ENCODE measurements at places on chromosomes 13 and 19.

DNA sequence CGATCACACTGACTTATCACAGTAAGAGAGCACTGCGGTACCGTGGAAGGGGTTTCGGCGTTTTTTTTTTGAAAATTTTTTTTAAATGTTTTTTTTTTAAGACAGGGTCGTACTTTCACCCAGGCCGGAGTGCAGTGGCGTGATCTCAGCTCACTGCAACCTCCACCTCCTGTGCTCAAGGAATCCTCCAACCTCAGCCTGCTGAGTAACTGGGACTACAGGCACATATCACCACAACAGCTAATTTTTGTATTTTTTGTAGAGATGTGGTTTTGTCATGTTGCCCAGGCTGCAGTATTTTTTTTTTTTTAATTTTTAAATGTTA lies 19.0 kb downstream of the LTBP4 start:
- no peaks in the 10 kb centered on the region for H3K27me3 ChIP-seq
- no peak overlapping the region for H3K4me3 ChIP-seq

DNA sequence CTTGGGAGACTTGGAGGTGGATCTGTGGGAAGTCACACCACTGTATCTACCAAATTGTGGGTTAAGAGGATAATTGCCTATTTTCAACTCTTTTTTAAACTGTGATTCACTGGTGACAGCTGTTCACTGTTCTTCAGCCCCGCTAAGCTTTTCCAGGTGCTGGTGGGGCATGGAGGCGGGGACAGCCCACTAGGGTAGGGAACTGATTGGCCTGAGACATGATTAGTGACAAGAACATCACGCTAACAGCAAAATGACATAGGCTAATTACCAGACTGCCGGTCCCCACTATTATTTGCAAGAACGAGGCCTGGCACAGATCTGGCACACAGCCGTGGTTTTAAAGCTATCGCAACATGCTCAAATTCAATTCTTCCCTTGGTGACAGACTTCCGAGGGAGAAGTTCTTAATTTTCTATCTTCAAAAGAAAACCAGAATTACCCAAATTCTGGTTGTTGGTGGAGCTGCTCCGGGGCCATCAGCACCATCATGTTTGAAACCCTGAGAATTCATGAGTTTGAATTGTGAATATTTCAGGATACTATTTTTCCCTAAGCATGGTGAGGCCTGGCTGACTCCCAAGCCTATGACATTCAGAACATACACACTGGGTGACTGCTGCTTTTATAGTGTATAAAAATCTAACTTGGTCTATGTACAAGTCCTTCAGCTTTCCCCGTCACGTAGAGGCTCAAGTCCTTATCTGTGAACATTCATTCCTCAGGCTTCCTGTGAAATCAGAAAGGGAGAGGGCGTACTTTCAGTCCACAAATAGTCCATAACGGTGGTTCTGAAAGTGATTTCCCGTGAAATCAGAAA lies 17.9 kb downstream of the DOCK9 start:
- H3K4me3 ChIP-seq = no peak overlapping the region
- peaks cover 17% of the 10 kb centered on the region for H3K4me1 ChIP-seq
- no peak overlapping the region for H3K27ac ChIP-seq
- no peaks in the 10 kb centered on the region for H3K36me3 ChIP-seq

DNA sequence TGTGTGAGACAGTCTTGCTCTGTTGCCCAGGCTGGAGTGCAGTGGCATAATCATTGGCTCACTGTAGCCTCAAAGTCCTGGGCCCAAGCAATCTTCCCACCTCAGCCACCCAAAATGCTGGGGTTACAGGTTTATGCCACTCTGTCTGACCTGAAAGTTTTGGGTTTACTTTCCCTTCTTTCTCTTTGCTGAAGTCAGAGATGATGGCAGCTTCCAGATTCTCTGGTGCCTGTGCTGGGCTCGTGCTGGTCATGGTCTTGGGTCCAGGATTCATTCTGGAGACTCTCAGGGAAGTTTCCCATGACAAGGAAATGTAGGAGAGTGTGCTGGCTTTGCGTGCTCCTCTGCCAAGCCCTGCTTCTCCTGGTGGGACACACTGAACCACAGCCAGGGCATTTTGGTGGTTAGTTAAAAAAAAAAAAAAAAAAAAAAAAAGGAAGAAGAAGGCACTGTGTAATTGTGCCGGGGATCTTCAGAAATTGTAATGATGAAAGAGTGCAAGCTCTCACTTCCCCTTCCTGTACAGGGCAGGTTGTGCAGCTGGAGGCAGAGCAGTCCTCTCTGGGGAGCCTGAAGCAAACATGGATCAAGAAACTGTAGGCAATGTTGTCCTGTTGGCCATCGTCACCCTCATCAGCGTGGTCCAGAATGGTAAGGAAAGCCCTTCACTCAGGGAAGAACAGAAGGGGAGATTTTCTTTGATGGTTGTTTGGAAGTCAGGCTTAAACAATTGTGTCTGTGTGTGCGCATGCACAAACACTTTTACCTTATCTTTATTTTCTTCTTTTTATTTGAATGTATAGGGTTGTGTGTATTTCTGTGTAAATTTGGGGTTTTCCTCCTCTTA lies at the start of gene ALOX5AP:
Gene ALOX5AP, plus strand, starts transcription at position 519 of the 847 bp plus-strand sequence. Its CDS starts 63 bp downstream, at position 582.
- peaks cover 2% of the 10 kb centered on the region for H3K27me3 ChIP-seq
- DNase-seq = no peak
- no peaks in the 10 kb centered on the region for H3K4me1 ChIP-seq
- H3K36me3 ChIP-seq = no peaks in the 10 kb centered on the region

- H3K4me1 ChIP-seq = peaks cover 4% of the 10 kb centered on the region
- no peak for DNase-seq
- H3K36me3 ChIP-seq = no peaks in the 10 kb centered on the region
- no peak overlapping the region for H3K4me3 ChIP-seq
- no peaks in the 10 kb centered on the region for H3K27me3 ChIP-seq
Observed at GRCh38 chr13:79457390-79457789, 23.6 kb upstream of the NDFIP2 start.

GRCh38 chr19:27974082-27974513 lies 1238.9 kb downstream of the UQCRFS1 start:
- no peak overlapping the region for H3K27ac ChIP-seq
- DNase-seq = peak; percentile 26
- H3K27me3 ChIP-seq = no peaks in the 10 kb centered on the region
- H3K36me3 ChIP-seq = no peaks in the 10 kb centered on the region
- no peaks in the 10 kb centered on the region for H3K4me1 ChIP-seq
- H3K4me3 ChIP-seq = no peak overlapping the region

GRCh38 chr13:46495651-46496050 lies 57.3 kb upstream of the LRCH1 start:
- H3K36me3 ChIP-seq = no peaks in the 10 kb centered on the region
- DNase-seq = no peak
- no peak overlapping the region for H3K4me3 ChIP-seq
- no peaks in the 10 kb centered on the region for H3K4me1 ChIP-seq
- H3K27me3 ChIP-seq = no peaks in the 10 kb centered on the region
- no peak overlapping the region for H3K27ac ChIP-seq

DNA sequence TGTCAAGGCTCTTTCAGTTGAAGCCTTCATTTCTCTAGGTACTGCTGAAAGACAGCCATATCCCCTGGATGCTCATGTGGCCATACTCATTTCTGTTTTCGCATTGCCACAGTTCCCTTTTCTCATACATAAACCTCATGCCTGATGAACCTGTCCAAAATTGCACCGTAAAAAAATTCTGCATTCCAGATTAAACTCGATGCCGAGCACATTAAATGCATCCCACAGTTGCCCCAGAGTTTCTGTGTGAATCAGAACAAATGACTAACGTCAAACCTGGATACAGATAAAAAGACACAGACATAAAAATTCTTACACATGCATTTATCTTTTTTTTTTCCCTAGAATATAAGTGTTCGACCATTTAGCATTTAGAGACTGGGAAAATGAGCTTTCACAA lies 288.2 kb downstream of the COG6 start:
- H3K27ac ChIP-seq = no peak overlapping the region
- no peaks in the 10 kb centered on the region for H3K27me3 ChIP-seq
- H3K4me1 ChIP-seq = no peaks in the 10 kb centered on the region
- H3K36me3 ChIP-seq = no peaks in the 10 kb centered on the region
- DNase-seq = no peak

DNA sequence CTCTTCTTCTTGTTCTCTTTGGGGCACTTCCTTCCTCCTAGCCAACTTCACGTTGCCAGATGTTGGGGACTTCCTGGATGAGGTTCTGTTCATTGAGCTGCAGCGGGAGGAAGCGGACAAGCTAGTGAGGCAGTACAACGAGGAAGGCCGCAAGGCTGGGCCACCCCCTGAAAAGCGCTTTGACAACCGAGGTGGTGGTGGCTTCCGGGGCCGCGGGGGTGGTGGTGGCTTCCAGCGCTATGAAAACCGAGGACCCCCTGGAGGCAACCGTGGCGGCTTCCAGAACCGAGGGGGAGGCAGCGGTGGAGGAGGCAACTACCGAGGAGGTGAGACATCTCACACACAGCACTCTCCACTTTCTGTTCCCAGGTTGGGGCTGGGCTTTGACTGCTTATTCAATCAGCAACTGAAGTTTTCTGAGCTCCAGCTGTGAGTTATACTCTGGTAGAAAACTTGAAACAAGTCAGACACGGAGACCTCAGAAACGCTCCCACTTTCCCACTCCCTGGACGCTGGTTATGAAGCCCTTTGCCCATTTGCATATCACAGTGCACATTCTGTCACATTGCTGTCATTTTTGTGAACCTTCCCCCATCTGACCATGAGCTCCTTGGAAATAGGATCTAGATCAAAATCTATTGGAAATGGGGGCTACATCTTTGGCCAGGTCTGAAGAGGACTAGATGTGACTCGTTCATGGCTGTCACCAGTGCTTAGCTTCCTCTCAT lies 7.2 kb upstream of the CCDC97 start:
- H3K27ac ChIP-seq = no peak overlapping the region
- H3K4me3 ChIP-seq = no peak overlapping the region
- no peaks in the 10 kb centered on the region for H3K4me1 ChIP-seq

- H3K4me1 ChIP-seq = peaks cover 2% of the 10 kb centered on the region
- DNase-seq = peak; percentile 63
- peak overlapping the region; percentile 49 for H3K4me3 ChIP-seq
- H3K36me3 ChIP-seq = no peaks in the 10 kb centered on the region
- peaks cover 7% of the 10 kb centered on the region for H3K27me3 ChIP-seq
Observed at GRCh38 chr19:2475018-2475701, 767 bp upstream of the GADD45B start.

DNA sequence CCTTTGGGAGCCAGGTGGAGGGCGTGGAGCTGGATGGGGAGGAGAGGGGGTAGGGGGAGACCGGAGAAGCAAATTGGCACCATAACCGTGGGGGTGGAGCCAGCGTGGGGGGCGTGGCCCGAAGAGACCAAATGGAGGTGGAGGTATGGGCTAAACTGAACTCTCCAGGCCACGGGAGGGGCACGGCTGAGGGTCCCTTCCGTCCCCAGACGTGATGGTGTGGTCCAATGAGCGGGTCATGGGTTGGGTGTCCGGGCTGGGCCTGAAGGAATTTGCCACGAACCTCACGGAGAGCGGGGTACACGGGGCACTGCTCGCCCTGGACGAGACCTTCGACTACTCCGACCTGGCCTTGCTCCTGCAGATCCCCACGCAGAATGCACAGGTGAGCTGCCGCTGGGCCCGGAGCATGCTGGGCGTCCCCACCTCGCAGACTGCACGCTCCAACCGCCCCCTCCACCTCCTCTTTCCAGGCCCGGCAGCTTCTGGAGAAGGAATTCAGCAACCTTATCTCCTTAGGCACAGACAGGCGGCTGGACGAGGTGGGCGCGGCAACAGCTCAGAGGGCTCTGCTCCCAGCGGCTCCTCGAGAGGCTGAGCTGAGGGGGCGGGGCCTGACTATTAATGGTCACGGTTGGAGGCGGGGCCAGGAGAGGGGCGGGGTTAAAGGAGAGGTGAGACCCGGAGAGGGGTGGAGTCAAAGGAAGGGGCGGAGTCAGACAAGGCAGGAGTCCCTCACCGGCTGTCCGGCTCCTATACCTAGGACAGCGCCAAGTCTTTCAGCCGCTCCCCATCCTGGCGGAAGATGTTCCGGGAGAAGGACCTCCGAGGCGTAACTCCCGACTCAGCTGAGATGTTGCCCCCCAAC lies 6.2 kb downstream of the HRC start:
- H3K4me3 ChIP-seq = peak overlapping the region; percentile 54
- DNase-seq = peak; percentile 99
- H3K36me3 ChIP-seq = no peaks in the 10 kb centered on the region
- peaks cover 79% of the 10 kb centered on the region for H3K4me1 ChIP-seq
- H3K27ac ChIP-seq = peak overlapping the region; percentile 89

GRCh38 chr13:28322256-28322905 lies 172.5 kb downstream of the FLT1 start:
- no peak for DNase-seq
- no peaks in the 10 kb centered on the region for H3K36me3 ChIP-seq
- no peak overlapping the region for H3K27ac ChIP-seq
- no peak overlapping the region for H3K4me3 ChIP-seq
- peaks cover 4% of the 10 kb centered on the region for H3K4me1 ChIP-seq

DNA sequence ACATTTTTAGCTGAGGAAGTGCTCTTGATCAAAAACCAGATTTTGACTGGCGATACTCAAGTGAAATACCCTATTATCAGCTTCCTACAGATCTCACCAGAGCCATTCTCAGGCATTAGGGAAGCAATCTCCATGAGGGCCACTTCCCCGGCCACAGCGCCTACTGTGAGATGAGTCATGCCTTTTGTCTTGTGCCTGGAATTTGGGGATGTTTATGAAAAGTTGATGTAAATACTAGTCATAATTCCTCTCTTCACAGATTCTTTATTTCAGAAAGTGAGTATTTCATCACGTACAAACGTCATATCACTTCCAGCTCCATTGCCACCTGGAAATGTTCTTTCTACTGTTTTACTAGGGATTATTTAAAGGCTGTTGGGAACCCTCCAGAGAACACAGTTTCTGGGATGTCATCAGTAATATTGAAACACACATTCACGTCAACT lies 25.3 kb upstream of the SLC46A3 start:
- no peaks in the 10 kb centered on the region for H3K36me3 ChIP-seq
- H3K27ac ChIP-seq = no peak overlapping the region
- DNase-seq = peak; percentile 38
- no peaks in the 10 kb centered on the region for H3K4me1 ChIP-seq

DNA sequence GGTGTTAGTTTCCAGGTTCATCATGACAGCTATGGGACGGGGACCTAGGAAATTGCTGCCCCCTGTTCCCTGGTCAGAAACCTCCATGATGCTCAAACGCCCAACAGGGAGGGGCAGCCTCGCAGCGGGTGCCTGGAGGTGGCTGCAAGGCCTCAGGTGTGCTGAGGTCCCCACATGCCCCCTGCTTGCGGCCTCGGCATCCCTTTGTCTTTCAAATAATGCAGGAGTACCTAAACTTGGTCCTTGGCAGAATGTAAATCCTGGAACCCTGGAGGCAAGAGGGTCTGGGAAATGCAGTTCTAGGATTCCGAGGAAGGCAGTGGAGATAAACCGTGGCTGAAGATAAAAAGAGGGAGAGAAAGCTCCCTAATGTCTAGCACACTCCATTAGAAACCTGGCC lies 52.4 kb downstream of the SKA3 start:
- no peaks in the 10 kb centered on the region for H3K4me1 ChIP-seq
- no peaks in the 10 kb centered on the region for H3K36me3 ChIP-seq
- DNase-seq = no peak
- no peak overlapping the region for H3K27ac ChIP-seq
- no peaks in the 10 kb centered on the region for H3K27me3 ChIP-seq

DNA sequence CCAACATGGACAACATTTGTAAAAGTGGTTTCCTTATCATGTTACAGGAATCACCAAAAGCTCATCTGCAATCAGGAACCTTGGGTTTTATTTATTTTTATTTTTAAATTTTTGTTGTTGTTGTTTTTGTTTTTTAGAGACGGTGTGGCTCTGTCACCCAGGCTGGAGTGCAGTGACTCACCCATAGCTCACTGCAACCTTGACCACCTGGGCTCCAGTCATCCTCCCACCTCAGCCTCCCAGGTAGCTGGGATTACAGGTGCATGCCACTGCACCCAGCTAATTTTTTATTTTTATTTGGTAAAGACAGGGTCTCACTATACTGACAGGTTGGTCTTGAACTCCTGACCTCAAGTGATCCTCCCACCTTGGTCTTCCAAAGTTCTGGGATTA lies 13.6 kb upstream of the SERP2 start:
- no peaks in the 10 kb centered on the region for H3K36me3 ChIP-seq
- peak overlapping the region; percentile 51 for H3K27ac ChIP-seq
- H3K4me3 ChIP-seq = no peak overlapping the region
- DNase-seq = no peak
- H3K27me3 ChIP-seq = no peaks in the 10 kb centered on the region
- H3K4me1 ChIP-seq = peaks cover 3% of the 10 kb centered on the region
